Activated CD4-positive, CD25-positive, alpha-beta regulatory T cell treated with anti-CD3 and anti-CD28 coated beads, Interleukin-2, amount 50 U/mL, for 24 hours (primary cell): ENCODE measurements at places on chromosomes 16 and 17.

- ATAC-seq = no peak
These were observed 44.3 kb upstream of the HELZ start for GRCh38 chr17:67289181-67289876.

DNA sequence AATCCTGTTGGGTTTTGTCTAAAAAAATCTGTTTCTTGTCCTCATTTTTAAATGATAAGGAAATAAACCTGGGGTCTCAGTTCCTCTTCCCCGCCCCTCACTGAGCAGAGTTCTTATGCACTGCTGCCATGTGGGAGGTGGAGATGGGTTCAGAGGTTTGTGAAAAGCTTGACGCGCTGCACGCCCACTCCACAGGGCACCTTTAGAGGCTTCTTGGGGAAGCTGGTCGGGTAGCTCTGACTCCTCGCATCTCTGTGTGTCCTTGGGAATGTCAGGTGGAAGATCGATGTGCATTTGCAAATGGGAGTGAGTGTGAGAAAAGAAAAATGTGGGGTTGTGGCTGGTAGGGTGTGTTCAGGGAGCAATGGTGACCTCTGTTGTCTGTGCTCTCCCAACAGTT lies 4.7 kb upstream of the ZNHIT3 start:
- no peak for ATAC-seq

DNA sequence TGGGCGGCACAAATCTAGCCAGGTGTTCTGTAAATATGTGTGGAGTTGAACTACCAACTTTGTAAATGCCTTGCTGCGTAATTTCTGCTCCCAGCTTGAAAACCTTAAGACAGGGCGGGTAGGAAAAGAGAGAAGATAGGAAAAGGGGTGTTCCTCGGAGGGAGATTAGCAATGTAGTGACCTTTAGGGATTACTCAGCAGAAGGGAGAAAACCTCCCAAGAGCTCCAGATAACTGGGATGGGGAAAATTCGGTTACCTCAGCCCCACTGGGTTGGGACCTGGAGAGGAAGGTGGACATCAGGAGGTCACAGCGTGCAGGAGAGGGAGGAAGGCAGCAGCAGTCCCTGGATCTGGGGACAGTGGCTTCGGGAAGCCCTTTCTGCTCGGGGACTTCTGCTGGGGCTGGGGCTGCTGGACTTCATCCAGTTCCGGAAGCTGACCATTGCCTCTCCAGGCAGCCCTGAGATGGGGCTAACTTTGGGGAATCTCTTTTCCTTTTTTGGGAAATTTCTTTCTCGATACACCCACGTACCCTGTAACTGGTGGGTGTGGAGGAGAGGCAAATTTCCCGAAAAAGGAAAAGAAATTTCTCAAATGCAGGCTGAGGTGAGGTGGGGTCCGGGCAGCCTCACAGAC lies 39.2 kb downstream of the MPRIP start:
- no peak for ATAC-seq

GRCh38 chr17:72945473-72945872 lies 147.0 kb downstream of the SLC39A11 start:
- no peak for ATAC-seq

GRCh38 chr17:17710728-17711541 lies 29.7 kb downstream of the RAI1 start:
- no peak for ATAC-seq

DNA sequence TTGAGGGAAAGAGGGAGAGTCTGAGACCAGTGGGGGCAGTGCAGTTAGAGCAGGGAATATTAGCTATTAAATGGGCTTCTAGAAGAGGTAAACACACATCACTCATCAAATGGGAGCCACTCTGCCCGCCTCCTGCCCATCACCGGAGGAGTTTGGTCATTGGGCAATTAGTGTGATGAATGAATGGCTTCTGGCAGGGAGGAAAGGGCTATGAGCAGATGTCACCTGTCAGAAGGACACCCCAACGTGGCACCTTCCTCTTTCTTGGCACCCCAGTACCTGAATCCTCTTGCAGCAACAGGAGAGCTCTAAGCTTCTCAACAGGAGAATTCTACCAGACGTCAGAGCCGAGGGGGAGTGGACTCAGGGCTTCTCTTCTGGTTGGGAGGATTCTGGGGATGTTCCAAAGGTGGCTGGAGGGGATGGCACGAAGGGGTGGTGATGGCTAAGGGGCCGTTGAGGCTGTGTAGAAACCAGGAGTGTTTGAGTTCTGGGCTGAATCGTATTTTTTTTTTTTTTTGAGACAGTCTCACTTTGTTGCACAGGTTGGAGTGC lies 11.0 kb downstream of the C1QTNF1 start:
- ATAC-seq = no peak

DNA sequence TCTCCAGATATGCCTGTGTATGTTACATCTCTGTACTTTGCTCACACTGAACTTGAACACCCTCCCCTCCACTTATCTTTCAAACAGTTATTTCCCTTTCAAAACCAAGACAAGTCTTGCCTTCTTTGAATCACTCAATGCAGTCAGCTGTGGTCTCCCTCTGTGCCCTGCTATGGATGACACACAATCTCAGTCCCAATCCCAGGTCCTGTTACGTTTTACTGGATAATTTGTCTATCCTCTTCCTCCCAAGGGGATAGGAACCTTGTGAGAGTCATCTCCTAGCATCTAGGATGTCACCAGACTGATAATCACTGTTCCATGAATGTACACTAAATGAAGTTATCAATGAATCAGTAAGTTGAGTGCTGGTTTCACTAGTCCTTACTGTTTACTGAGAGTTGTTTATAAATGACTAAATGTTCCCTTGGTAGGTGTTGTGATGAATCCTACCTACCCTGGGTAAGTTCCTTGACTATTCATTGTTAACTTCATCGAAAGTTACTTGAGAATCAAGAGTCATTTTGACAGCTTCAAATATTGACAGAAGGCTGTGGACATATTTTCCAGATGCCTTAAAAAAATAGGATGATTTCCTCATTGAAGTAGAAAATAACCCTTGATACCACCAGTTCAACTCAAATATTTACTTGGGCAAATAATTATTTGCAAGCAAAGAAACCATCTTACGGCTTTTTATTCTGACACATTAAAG lies 244.9 kb downstream of the PRKCA start:
- ATAC-seq = peak; percentile 70

GRCh38 chr16:11359370-11359769 lies 14.1 kb downstream of the RMI2 start:
- ATAC-seq = no peak

GRCh38 chr16:12500771-12501170 lies 302.9 kb downstream of the CPPED1 start:
- peak; percentile 30 for ATAC-seq

DNA sequence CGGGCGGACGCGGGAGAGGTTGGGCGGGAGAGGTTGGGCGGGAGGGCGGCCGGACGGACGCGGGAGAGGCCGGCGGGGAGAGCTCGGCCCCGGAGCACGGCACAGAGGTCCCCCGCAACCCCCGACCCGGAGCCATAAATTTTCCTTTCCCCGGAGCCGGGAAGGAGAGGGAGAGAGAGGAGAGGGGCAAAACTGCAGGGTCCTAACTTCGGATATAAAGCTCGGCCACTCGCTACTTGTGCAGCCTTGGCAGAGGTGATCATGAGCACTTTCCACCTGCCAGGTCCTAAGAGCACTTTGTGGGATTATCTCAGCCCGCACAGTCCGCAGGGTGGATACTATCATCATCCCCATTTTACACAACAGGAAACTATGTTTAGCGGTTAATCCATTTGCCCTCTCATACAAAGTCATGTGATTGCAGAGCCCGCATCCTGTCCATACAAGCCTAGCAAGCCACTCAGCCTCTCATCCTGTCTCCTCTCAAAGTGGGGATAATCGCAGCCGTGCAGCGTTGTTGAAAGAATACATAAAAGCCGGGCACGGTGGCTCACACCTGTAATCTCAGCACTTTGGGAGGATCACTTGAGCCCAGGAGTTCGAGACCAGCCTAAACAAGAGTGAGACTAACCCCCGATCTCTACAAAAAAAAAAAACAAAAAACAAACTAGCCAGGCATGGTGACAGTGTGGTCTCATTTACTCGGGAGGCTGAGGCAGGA lies 780 bp upstream of the DCAKD start:
- peak; percentile 6 for ATAC-seq

GRCh38 chr17:83196973-83197880 lies 117.8 kb downstream of the METRNL start:
- ATAC-seq = no peak

DNA sequence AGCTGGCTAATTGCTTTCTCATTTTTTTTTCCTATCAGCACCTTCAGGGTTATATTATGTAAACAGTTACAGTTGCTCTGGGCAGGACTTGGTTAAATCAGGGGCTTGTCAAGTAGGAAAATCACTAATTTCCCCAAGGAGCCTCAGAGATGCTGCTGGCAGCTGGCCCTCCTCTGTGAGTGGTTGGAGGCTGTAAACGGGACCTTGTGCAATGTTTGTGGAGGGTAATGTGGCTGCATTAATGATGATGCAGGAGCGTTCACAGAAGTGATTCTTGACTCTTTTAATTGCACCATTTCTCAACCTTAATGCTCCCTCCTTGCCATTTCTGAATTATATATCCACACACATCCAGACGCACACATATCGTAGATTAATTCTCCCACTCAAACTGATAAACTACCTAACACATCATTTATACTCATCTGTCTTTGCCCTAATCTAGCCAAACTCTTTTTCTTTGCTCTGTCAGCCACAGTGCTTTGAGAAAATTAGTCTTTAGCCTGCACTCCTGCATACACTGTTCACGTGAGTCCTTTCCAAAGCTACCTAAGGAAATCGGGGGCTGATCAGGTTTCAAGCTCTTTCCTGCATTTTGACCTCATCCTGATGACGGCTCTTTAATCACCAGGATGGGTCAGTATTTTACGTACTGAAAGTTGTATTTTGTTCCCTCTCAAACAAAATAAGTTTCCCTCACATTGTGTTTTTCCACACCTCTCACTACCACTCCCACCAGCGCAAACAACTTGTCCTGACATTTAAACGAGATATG lies 154.4 kb upstream of the PIRT start:
- ATAC-seq = no peak

GRCh38 chr17:79478051-79478461 lies 132.8 kb downstream of the RBFOX3 start:
- ATAC-seq = no peak

GRCh38 chr17:48024149-48025039 lies 13.2 kb downstream of the COPZ2 start:
- ATAC-seq = peak; percentile 5

GRCh38 chr16:86018071-86018470 lies 119.1 kb downstream of the IRF8 start:
- ATAC-seq = no peak

GRCh38 chr16:35398180-35398579 lies 1938.8 kb downstream of the TP53TG3F start:
- ATAC-seq = no peak

DNA sequence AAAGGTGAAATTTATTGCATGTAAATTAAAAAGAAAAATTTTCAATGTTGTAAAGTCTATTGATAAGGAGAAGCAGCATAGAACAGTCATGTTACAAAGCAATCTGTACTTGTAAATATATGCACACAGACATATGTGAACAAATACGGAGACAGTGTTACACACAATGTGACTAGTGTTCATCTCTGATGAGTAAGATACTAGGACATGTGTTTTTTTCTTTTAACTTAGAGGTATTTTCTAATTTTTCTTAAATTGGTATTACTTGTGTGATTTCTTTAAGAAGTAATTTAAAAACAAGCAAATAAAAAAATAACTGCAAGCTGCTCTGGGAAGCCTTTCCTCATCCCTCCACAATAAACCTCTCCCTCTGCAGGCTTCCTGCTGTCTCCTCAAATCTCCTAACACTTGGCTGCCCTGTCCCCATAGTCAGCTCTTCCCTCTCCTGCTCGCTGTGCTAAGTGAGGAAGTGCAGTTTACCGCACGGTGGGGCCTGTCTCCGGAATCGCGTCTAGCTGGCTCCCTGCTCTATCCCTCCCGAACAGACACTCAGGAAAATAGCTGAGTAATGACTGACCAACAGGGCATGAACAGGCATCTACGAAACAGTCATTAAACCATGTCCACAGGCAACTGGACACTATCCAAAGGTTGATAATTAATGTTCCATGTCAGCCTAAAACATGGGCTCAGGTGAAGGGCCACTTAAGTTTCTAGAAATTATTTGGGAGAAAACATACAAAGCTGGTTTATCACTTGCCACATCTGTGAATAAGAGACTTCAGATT lies 35.9 kb downstream of the CMTM4 start:
- ATAC-seq = no peak
